A549 treated with ZK216348 at 1 μM for 4 hours (cell line): ENCODE measurements at places on chromosomes 11 and 22. TPM values are rescaled to one million over a fixed set of nuclear protein-coding genes. Genes with fewer than 3 reads are reported as not detected.

Gene NXPE4
- total RNA-seq = not detected in 5 replicates

Gene SCN4B
- total RNA-seq = 0.05 to 0.09 TPM in 2 of 5 replicates, not detected in the others

Gene PANX3
- total RNA-seq = not detected in 5 replicates

Gene OR8J1
- not detected in 5 replicates for total RNA-seq

Gene BLID
- not detected in 5 replicates for total RNA-seq

Gene BTG4
- total RNA-seq = 0.21 to 0.27 TPM in 2 of 5 replicates, not detected in the others

Gene FLRT1
- 0.06 TPM in 1 of 5 replicates, not detected in the others for total RNA-seq

Gene C11orf16
- total RNA-seq = not detected in 5 replicates

Gene NRXN2
- 0.11 to 0.87 TPM (median 0.24 TPM) in 5 replicates for total RNA-seq

Gene CCDC87
- 0.55 to 0.85 TPM (median 0.79 TPM) in 5 replicates for total RNA-seq
